ENCODE measurements at places on chromosomes 5 and 9.

DNA sequence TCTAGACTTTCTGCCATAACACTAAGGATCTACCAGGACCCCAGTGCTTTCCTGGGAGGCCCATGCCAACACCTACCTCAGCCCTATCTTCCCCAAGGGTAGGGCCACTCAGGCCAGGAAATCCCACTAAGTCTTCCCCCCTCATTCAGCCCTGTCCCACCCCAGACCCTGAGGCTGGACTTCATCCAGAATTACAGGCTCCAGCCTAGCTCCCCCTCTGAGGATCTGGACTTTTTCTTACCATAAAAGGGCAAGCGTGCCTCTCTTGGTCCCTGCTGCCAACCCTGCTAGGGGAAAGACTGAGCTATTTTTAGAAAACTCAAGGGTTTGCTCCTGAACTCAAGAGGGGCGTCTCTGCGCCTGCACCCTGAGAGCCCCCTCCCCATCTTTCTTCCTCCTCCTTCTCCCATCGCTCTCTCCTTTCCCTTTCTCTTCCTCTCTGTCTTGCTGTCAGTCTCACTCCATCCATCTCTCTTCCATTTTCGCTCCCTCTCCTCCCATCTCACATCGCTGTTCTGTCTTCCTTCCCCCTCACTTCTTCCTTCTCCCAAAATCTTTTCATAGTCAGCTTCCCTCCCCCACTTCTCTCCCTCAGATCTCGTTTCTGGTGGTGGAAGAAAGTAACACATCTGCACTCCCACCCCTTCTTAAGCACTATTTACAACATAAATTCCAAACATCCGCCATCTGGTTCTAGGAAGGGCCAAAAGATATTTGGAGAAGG lies 38.1 kb upstream of the IL17B start:
- DNase-seq: no peak

- DNase-seq: no peak
Observed at GRCh38 chr9:98057138-98057799, 737 bp downstream of the NANS start.

- DNase-seq: no peak
Observed at GRCh38 chr5:116880150-116880549, 305.5 kb upstream of the SEMA6A start.

GRCh38 chr9:110514897-110515296 lies 64.6 kb downstream of the SVEP1 start:
- DNase-seq: no peak

DNA sequence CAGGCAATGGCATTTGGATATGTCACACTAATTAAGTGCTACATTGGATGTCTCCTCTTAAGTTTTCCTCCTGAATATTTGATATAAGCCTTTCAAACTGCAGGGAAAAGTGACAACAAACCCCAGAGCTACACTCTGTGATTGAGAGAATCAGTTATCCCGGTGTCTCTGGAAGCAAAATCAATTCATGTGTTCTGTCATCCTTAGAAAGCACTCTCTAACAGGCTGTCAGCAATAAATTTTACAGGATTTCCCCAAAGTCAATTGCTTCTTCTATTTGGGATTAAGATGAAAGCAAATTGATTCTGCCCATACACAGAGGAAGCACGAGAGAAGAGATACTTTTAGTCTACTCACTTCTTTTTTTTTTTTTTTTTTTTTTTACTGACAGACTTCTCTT lies 332.4 kb downstream of the CDH18 start:
- no peak for DNase-seq

- DNase-seq: no peak
Observed at GRCh38 chr5:159819591-159820411, 96.5 kb upstream of the ADRA1B start.

- no peak for DNase-seq
Observed at GRCh38 chr9:120559546-120559945, 20.4 kb downstream of the CDK5RAP2 start.

GRCh38 chr9:94166236-94166975 lies 82.1 kb downstream of the PTPDC1 start:
- peak; percentile 90 for DNase-seq

DNA sequence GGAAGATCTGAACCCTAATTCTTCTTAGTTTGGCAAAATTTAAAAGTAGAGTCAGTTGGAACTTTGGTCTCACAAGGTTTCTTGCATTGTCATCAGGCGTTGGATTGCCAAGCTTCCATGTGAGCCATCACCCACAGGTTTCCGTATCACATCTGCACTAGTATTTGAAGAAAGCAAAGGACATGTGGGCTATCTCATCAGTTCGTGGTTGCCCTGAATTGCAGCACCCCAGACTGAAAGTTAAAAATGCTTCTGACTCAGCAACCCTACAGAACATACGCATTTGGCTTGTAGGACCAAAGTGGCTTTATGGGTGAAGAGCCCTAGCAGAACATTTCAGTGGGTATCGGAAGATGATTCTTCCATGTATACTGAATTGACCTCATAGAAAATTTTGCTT lies 358.0 kb downstream of the ENC1 start:
- DNase-seq: no peak

DNA sequence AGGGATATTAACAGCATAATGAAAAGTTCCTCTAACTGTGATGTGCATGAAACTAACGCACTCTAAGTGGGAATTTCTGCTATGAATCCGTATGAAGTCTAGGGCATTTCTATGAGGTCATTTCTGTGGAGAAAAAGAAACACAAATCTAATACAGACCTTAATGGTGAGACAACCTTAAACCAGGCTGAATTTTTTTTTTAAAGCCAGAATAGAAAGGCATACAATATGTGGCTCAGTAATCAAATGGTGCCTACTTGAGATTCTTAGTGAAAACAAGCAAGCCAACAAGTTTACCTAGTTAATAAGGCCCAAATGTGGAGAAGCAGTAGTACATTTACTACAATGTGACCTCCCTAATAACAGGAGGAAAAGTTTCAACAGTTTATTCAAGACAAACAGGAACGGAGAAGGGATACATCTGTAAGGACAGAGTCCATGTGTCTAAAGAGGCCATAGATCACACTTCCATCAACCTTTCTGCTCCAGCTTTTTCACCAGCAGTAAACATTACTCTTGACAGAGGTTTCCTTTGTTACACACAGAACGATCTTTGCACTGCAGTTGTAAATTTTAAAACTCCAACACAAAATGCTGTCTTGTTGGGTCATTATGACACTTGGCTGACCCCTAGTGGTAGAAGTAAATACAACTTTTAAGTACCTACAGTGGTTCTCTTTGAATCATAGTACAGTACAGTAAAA lies 26.2 kb downstream of the CARNMT1 start:
- no peak for DNase-seq

GRCh38 chr9:81416476-81417298 lies 272.7 kb downstream of the TLE1 start:
- no peak for DNase-seq

- DNase-seq: no peak
Observed at GRCh38 chr9:109098960-109099308, 20.8 kb downstream of the TMEM245 start.

DNA sequence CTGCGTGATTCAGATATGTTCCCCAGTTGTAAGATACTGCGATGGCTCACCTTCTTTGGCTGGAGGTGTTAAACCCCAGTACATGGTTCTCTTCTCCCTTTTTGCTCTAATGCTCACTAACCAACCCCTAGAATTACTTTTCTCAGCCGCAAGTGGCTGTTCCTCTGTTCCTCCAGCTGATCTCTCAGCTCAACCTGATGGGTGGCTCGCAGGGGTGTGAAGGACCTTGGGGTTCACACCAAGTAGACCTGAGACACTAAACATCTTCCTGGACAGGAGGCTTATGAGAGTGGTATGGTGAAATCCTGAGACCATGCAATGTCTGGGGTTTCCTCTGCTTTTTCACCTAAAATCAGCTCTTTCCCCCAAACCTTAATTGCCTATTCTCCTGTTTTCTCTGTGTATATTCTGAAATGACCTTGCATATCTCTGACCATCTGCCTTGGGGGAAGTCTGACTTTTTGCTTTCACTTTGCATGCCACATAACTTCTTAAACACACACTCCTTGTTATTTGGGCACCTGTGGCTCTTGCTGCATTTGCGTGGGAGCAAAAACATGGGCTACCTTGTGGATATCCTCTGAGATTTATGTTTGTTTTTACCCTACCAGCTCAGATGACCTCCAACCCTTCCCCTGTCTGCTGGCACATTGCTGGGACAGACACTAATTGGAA lies 15.9 kb upstream of the IFNA14 start:
- DNase-seq: no peak

- no peak for DNase-seq
Observed at GRCh38 chr5:52838326-52839015, 50.8 kb downstream of the ITGA1 start.

Measured in activated T-helper 1 cell treated with Interleukin-2 at 50 U/mL for 16 hours (primary cell).